ENCODE measurements at places on chromosomes 13 and 19. TPM values are rescaled to one million over a fixed set of nuclear protein-coding genes. Genes with fewer than 3 reads are reported as not detected.
A peak's percentile ranks its signal among the peaks of the same experiment; 100 is the strongest.

The SPACA4 gene
- not detected for total RNA-seq

The ZNF146 gene
- total RNA-seq, result 76.1 TPM

The KLF12 gene
- 14.7 TPM for total RNA-seq

The ADGRE3 gene
- total RNA-seq, result not detected

DNA sequence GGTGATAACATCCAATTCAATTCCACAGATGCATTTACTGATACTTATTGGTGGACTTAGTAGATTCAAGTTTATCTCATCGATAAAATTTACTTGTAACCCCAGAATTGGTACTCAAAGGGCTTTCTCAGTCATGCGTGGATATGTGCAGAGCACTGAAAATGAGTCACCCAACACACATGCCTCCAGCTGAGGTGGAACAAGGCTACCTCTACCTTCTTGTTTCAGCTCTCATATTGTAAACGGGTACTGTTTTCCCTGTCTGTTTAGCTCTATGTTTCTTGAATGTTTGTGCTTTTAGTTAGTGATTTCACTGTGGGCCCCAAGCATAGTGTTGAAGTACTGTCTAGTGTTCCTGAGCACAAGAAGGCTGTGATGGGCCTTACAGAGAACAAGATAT is 1.5 kb downstream of the LRRC63 start:
- DNase-seq, result no peak

DNA sequence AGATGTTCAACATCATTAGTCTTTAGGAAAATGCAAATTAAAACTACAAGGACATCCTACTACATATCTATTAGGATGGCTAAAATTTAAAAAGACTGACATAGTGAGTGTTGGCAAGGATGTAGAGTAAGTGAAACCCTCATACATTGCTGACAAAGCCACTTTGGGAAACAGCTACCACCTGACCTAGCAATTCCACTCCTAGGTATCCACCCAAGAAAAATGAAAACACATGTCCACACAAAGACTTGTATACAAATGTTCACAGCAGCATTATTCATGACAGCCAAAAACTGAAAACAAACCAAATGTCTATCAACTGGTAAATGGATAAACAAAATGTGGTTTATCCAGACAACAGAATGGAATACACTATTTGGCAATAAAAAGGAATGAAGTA is 51.7 kb upstream of the DOCK9 start:
- DNase-seq, result no peak

DNA sequence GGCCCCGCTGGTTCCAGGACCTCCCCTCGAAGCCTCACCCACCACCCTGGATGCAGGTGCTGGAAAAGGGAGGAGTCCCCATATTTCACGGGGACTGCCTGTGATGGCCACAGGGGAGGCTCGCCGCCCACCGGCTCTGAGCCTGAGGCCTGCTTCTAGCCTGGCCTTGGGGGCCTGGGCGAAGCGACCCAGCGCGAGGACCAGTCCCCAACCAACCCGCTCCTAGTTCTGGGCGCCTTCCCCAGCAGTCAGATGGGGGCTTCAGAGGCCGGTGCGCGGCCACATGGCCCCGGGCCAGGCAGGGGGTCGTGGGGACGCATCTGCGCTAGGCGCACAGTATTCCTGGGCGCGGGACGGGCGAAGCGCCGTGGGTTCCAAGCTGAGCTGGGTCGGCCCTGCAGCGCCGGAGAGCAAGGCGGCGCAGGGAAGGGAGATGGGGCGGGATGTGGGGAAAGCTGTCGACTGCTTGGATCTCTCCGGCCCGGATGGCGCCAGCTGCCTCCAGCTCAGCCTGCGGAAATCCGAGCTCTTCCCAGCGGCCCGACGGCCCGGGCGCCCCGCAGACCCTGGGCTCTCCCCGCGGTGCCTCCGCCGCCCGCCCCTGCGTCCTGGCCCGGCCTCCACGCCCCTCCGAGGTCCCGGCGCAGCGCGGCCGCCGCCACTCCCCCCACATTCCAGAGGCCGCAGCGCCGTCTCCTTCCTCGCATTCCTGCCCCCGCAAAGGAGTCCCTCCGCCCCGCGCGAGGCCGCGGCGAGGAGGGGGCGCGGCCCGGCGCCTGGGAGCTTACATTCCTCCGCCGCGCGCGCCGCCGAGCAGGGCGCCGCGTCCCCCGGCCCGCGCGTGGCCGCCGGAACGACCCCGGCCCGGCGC is at the start of gene WTIP:
Gene WTIP, plus strand, starts transcription at position 788 of the 871 bp plus-strand sequence. CDS start 217 bp downstream, outside the sequence.
- DNase-seq, result peak; percentile 93

GRCh38 chr19:31326329-31327028 is 22.8 kb downstream of the TSHZ3 start:
- DNase-seq, result no peak

GRCh38 chr19:13782537-13782936 is 8.3 kb downstream of the C19orf53 start:
- DNase-seq, result no peak

- no peak for DNase-seq
Measured at GRCh38 chr19:4916292-4917082, 7.2 kb downstream of the UHRF1 start.

DNA sequence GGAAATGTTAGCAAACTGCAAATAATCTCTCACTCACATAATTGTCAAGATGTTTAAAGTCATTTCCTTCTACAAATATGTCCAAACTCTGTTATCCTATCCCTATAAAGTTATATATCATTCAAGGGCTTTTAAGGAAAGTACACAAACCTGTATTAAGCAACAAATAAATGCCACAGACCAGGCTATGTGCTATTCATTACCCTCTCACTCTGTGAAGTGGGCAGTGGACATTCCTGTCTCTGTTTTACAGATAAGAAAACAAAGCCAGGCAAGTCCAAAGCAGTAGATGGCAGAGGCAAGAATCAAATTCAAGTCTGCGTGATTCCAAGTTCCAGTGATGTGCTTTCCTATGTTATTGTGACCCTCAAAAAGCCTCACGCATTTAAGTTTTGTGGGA is 140.6 kb downstream of the LHFPL6 start:
- peak; percentile 40 for DNase-seq

Data from Caco-2 (cell line).